ENCODE measurements at places on chromosomes 13 and 19.

- no peak for DNase-seq
Observed at GRCh38 chr19:48636859-48637448, at the start of gene DBP. TSS of gene DBP (minus strand) at chr19:48637379. CDS start at chr19:48636994, 385 bp downstream.

- no peak for DNase-seq
Observed at GRCh38 chr13:113622791-113623490, 35.1 kb downstream of the ATP4B start.

- DNase-seq: no peak
Observed at GRCh38 chr19:39467941-39468340, 12.7 kb upstream of the TIMM50 start.

DNA sequence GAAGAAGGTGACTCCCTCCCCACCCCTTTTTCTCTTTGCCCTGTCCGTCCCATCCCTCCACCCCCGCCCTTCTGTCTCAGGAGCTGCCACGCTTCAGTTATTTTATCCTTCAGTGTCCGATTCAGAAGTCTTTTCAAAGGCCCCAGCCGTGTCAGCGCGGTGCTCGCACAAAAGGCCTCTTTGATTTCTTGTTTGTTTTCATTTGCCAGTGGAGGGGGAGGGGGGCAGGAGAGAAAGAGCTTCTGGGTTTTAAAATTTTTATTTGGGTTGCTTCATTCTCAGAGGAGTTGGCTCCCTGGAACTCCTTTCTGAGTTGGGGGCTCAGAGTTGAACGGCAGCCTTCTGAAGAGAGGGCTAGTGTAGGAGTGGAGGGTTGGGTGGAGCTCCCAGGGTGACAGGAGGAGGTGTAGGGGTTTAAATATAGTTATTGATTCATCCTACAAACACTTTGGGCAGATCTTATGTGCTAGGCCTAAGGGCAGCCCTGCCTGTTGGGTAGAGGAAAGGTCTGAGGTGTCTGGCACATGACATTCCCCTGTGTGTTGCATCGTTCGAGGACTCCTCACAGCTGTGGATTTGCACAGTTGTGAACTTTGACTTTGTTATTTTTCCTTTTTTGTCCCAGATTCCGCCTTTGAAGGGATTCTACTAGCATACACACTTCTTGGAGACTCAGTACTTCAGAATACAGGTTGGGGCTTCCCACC lies 36.8 kb downstream of the NFIX start:
- DNase-seq: no peak

DNA sequence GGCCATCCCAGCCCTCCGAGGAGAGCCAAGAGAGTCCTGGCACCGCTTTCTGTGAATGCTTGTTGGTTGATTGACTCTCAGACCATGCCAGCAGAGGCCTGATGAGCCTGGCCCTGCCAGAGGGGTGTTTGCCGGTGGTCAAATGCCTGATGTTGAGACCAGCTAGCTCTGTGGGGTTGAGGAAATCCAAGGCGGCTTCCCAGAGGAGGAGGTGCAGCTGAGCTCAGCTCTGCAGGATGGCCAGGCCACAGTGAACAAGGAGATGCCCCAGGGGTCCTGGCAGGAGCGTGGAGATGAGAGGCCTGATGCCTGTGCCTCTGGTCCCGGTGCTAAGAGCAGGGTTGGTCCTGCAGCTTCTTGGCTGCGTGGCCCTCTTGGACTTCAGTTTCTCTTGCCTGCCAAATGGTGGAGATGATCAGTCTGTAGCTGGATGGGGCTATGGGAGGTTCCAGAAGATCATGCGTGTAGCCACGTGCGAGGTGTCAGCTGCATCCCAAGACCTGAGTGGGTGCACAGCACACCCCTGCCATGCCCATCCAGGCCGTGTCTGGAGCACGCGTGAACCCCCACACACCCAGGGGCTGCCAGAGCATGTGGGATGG lies 16.8 kb downstream of the NFIC start:
- no peak for DNase-seq

GRCh38 chr19:43624933-43625332 lies 5.5 kb upstream of the ZNF428 start:
- no peak for DNase-seq

DNA sequence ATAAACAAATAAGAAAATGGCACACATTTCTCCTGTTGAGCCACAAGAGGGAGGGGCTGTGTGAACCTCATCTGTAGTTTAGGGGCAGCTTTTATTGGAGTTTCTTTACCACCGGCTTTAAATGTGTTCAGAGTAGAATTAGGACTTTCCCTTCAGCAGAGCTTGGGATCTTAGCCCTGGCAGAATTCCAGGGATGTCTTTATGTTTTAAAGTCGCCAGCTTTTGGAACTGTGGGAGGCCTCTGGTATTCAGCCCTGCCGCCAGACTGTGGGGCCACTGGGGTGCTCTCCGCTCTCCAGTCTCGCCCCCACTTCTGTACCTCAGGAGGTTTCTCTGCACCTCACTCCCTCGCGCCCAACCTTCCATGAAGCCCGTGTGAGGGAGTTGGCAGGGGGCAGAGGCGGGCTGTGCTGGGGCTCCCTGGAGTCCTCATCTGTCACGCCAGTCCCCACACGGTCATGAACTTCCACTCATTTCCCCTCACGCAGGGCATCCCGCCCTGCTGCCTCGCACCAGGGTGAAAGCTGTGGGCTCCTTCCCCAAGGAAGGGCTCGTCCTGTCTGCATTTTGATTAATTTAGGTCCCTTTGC lies 31.5 kb downstream of the CCDC8 start:
- DNase-seq: no peak

DNA sequence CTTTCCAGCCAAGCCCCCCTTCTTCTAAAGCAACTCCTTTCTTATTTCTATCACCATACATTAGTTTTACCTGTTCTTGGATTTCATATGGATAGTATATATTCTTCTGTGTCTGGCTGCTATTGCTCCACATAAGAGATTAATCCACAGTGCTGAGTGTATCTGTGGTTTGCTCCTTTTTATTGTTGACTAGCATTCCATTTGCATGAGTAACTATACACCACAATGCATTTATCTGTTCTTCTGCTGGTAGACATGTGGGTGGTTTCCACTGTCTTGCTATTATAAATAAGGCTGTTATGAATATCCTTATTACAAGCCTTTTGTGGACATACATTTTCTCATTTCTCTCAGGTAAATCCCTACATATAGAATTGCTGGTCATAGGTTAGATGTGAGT lies 138.2 kb downstream of the SLC7A1 start:
- DNase-seq: no peak

GRCh38 chr19:49488046-49488862 lies 846 bp downstream of the RPL13A start:
- no peak for DNase-seq

DNA sequence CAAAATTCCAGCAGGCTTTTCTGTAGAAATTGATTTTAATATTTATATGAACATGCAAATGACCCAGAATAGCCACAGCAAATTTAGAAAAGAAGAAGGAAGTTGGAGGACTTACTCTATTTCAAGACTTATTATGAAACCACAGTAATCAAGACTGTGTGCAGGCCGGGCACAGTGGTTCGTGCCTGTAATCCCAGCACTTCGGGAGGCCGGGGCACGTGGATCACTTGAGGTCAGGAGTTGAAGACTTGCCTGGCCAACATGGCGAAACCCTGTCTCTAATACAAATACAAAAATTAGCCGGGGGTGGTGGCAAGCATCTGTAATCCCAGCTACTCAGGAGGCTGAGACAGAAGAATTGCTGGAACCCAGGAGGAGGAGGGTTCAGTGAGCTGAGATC lies 6.0 kb upstream of the FFAR2 start:
- DNase-seq: no peak

- DNase-seq: no peak
Observed at GRCh38 chr13:29227576-29227975, 367.9 kb downstream of the SLC7A1 start.

GRCh38 chr13:40190641-40191100 lies 475.8 kb downstream of the FOXO1 start:
- DNase-seq: no peak

DNA sequence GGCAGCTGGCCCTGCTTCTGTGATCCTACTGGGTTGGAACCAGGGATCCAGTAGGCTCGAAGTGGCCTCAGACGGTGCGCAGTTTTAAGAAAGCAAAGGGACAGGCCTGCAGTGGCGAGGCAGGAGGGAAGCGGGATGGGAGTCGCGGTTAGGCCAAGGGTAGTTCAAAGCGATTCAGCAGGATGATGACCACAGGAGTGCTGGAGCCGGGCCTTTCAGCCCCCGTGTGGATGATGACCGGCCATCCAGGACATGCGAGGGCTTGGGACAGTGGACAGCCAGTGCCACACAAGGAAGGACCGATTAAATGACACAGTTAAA lies 854 bp downstream of the RNASEH2B start:
- no peak for DNase-seq
